NCI-H446 (cell line): ENCODE measurements at places on chromosomes 12 and 14.

DNA sequence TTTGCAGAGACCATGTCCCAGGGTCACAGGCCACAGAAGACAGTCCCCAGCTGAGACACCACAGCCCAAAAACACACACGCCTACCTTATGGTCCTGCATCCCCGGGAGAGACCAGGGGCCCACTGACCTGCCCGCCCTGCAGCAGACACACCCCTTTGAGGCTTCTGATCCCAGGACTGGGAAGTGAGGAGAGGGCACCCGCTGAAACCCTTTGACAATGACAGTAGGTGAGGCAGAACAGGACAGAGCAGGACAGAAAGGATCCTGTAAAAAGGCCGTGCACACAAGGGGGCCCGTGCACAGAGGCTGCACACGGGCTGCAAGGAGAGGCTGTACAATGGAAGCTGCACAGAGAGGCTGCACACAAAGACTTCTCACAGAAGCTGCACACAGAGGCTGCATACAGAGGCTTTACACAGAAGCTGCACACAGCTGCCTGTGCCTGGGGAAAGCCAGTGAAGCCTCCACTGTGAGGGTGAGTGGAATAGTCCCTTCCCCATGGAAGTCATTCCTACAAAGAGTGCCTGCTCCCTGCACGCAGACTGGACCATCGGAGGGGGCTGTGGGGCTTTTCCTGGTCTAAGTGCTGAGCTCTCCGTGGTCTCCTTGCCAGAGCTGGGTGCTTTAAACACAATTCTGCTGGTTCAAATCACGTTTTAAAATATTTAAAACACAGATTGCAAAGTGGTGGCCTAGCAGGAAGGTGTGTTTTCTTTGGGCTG is 16.6 kb upstream of the SFSWAP start:
- DNase-seq = no peak

DNA sequence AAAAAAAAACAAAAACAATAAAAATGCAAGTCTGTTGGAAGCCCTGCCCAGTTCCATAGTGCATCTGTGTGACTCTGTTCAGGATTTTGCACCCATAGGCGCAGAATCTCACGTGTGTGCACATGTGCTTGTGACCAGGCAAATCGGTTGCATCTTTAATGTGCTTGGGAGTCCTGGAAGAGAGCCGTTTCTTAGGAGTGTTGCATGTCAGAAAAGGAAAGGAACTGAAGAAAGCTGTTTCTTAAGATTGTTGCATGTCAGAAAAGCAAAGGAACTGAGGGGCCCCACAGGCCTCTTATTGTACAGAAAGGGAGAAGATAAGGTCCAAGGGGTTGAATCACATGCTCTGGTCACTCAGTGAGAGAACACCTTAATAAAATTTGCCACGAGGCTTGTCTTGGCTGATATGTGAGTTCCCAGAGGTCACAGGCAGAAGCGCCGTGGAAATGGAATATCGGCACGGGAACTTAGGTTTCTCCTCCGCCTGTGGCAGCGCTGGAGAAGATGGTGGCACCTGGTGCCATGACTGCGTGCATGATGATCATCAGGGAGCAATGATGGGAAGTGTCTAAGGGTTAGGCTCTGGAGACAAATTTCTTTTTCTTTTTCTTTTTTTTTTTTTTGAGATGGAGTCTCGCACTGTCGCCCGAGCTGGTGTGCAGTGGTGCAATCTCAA is 90.0 kb downstream of the LRRC74A start:
- DNase-seq = no peak

DNA sequence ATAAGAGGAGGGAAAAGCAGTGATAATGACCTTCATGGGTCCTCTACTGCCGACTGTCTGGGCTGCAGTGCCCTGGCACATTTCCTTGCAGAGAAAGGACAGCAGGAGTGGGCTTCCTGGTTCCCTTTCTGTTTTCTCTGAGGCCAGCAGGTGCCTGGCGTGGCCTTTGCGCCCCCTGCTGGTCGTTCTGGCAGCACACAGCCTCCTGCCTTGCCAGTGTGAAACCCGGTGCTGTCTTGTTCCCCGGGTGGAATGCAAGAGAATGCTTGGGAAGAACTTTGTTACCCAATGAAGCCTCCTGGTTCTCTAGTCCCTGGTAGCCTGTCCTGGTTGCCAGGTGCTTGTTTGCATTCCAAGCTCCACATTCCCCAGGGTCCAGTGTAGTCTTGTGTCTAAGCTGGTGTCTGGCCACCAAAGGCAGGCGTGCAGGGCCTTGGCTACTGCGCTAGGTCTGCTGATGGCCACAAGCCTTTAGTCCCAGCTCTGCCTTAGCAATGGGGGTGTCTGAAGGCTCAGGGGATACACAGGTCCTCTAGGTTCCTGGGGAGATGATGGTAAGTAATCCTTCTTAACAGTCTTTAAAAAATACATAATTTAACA is 1392.4 kb upstream of the TMEM132C start:
- DNase-seq = no peak

- no peak for DNase-seq
Measured at GRCh38 chr14:52313462-52313861, 650 bp upstream of the PTGER2 start.

GRCh38 chr14:50001151-50001998 is 108.5 kb downstream of the ARF6 start:
- DNase-seq = no peak

GRCh38 chr12:14367040-14367661 is 1.7 kb downstream of the ATF7IP start:
- DNase-seq = peak; percentile 17

GRCh38 chr12:93757792-93758694 is 80.9 kb downstream of the CRADD start:
- no peak for DNase-seq

DNA sequence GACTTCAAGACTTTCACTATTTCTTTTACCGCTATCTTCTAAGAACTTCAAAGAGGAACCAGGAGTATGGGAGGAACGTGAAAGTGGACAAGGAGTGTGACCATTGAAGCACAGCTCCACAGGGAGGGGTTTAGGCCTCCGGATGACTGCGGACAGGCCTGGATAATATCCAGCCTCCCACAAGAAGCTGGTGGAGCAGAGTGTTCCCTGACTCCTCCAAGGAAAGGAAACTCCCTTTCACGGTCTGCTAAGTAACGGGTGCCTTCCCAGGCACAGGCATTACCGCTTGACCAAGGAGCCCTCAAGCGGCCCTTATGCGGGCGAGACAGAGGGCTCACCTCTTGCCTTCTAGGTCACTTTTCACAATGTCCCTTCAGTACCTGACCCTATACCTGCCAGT is 267.0 kb downstream of the RPL10L start:
- no peak for DNase-seq

- no peak for DNase-seq
Measured at GRCh38 chr12:124279846-124280360, 15.0 kb upstream of the RFLNA start.

GRCh38 chr12:12992418-12993130 is 7.5 kb downstream of the HEBP1 start:
- no peak for DNase-seq
